ENCODE measurements at places on chromosomes 1 and 21.

- no peak for DNase-seq
Measured at GRCh38 chr1:180428782-180429695, 73.3 kb downstream of the ACBD6 start.

- peak; percentile 78 for DNase-seq
Measured at GRCh38 chr1:156656806-156657740, 15.2 kb downstream of the BCAN start.

GRCh38 chr1:232108598-232108997 is 482.0 kb downstream of the DISC1 start:
- no peak for DNase-seq

DNA sequence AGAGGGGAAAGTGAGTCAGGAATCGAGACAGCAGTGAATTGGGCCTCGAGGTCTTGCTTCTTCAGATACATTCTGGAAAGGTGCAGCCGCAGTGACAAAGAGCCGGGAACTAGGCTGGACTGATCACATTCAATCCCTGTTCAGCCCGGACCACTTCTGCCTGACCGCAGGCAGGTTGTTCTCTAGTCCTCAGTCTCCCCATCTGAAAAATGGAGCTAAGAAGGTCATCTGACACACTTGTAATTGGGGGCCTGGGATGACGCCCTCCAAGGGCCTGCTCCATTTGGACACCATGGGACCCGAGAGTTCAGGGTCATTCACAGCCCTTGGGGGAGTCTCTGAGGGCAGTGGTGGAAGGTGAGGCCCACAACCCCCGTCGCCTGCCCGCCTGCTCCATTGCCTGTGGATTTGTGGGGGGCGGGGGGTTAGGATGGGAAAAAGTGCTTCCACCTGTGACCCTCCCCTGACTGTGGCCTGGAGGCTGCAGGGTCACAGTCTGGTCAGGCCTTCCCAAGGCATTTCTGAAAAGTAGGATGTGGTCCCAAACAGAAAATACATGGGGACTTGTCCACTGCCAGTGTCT is 87.9 kb upstream of the CSF3R start:
- no peak for DNase-seq
